Activated CD8-positive, alpha-beta memory T cell treated with anti-CD3 and anti-CD28 coated beads, Interleukin-2, amount 10 ng/mL, durations not matched to agents 7 days and 5 days (primary cell): ENCODE measurements at places on chromosomes 7 and 10.

DNA sequence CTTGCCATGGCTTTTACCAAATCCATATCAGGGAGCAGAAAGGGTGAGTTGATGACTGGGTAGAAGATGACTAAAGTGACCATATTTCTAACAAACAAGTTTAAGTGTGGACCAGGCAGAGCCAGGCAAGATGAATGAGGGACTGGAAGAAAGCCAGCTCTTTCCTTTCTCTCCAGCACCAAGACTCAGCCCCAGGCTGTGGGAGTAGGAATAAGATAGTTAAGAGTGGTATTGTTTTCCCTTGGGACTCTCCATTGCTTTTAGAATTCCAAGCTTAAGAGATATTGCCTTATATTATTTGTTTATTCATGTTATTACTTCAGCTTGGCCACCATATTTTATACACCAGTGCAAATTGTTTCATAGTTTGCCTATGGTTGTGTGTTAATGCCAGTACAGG, 28.8 kb upstream of the TSPAN33 start:
- DNase-seq, result no peak

GRCh38 chr10:83801983-83802382, 337.3 kb upstream of the GHITM start:
- no peak for DNase-seq

DNA sequence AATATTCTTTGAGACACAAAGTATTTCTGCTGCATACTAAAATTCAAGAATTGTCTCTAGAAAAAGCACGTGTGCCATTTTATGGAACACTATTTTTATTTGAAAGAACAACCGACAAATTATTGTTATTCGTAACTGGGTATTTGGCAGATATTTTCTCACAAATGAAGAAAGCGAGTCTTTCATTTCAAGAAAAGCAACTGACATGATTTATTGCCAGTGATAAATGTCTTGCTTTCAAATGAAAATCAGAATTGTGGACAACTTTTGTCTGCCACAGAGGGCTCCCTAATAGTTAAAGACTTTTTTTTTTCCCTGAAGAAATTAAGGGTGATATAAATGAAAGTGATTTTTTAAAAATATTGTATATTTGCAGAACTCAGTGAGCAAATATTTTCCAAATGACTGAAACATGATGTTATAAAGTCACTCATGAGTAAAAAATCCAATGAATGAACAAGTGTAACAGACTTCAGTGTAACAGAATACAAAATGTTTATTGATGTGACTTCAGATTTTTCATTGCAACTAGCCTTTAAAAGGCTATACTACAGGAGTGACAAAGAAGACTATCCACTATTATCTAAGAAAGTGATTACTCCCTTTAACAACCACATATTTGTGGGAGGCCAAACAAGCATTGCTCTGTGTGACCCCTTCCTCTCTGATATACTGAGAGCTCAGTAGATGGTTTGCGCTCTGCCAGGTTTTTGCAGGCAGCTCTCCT, 49.0 kb upstream of the SEMA3E start:
- DNase-seq, result no peak

DNA sequence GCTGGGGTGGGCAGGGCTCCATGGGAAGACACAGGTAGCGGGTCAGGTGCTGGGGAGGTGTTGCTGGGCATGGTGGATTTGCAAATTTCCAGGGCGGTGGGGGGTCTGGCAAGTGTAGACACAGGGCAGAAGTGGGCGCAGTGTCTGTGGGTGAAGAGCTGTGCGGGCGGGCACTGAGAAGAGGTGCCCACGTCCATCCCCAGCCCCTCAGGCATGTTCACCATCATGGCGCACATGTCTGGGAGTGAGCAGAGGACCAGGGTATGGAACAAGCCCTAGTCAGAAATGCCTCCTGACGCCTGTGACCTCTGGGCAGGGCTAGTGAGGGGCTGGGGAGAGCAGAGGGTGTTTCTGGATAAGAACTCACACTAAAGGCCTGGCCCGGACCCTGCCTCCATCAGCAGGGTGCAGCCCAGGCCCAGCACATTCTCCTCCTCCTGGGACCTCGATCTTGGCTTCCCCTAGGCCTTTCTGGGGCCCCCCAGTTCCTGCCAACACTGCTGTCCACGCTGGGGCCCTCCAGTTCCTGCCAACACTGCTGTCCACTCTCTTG, 612.9 kb downstream of the PTPRN2 start:
- DNase-seq, result no peak

- no peak for DNase-seq
Observed at GRCh38 chr7:65912237-65912636, 39.4 kb downstream of the VKORC1L1 start.

DNA sequence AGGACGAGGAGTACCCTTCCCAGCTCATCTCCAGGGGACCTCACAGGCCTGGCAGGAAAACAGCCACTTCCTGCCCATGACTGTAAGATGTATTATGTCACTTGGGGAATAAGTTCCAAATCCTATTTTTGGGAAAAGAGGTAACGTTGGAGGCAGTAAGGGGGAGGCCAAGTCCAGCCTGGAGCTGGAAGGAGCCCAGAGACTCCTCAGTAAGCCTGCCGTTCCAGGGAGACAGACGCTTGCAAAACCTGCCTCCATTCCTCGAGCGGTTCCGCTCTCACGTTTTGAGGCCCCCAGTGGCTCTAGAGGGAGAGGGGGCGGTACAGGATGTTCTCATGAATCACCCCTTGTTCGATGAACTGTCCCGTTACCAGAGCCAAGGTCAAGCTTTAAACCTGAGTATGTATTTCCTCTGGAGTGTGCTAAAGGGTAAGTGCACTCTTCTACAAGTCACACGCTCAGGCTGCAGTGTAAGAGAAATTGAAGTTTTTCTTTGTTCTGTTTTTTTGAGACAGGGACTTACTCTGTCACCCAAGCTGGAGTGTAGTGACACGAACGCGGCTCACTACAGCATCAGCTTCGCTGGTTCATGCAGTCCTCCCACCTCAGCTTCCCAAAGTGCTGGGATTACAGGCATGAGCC, 45.5 kb upstream of the CYTH3 start:
- DNase-seq, result peak; percentile 41

DNA sequence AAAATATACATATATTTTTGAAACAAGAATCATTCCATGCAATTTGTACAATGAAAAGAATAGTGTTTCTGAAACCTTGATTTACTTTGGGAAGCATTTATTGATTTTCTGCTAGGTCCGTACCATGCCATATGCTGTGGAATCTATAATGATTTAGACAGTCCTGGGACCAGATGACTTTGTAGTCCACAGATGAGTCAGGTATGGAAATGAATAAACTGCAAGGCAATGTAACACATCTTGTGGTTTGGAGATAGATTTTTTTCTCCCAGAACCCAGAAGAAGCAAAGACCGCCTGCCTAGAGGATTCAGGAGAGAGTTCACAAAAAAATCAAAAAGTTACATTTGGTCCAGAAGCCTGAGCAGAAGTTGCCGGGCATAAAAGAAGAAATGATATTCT, 190.4 kb downstream of the GPR37 start:
- DNase-seq, result no peak

DNA sequence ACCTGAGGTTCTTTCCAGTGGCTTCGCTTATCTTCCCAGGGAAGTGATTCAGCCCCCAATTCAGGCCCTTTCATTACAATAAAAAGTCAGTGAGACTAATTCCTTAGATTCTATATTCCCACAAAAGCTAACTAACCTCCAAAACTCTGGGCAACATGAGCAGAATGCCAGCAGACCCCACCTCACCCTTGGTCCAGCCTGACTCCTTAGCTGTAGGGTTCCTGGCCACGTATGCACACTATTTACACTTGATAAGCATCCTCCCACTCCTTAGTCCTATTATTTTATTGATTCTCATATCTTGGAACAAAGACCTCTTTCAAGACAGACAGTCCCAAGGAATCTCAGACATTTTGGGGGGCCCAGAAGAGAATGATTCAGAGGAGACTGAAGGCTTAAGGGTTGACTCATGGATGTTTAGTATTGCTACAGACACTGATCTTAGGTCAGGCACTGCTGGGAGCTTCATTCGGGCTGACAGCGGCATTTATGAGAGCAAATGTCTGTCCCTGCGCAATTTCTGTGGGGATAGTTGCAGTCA, 162.6 kb upstream of the GDF10 start:
- no peak for DNase-seq

GRCh38 chr10:132858121-132859081, 72.5 kb upstream of the NKX6-2 start:
- no peak for DNase-seq
